Stimulated activated CD8-positive, alpha-beta memory T cell treated with anti-CD3 and anti-CD28 coated beads, Interleukin-7, amount 100 ng/mL, for 48 hours (primary cell): ENCODE measurements at places on chromosomes 5 and 9.

- no peak for DNase-seq
These were observed 15.1 kb downstream of the SLC22A5 start for GRCh38 chr5:132384506-132385050.

DNA sequence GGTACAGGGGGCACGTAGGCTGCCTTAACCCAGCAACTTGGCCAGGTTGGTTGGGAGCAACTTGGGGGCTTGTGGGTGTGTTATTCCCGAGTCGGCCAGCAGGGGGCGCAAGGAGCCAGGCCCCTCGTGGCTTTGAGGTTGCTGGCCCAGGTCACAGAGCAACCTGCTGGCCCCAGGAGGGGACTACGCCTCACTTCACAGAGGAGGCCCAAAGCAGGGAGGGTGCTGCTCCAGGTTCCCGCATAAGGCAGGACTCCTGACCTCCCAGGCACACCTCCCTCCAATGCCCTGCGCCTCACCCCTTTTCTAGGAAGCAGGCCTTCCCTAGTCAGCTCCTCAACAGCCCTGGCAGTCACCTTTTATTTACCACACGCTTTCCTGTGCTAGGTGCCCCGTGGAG lies 18.1 kb downstream of the KYAT1 start:
- DNase-seq: peak; percentile 56

DNA sequence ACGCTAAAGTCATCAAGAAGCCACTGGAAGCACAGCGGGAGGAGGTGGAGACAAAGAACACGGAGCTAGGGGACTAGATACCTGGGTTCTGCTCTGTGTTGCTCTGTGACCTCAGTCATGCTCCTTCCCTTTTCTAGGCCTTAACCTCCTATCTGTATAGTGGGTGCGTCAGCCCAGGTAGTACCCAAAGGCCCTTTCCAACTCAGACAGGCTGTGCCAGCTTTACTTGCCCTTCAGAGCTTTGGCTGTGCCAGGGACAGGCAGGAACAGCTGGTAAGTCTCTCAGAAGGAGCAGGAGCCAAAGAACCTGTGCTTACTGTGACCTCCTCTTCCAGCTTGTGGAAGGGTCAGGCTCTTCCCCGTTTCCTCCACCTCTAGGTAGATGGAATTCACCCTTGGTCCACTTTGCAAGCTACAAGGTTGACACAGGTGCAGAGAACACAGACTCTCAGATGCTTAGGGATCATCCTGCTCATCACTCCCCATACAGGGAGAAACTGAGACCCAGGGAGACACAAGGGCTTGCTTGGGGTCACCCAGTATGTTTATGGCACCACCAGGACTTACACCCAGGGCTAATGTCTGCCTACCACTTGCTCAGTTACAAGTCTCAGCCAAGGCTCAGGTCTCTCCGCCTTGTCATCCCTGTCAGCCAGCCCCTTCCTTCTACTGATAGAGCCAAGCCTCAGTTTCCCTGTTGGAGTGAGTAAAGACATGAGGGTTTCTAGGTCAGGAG lies 1.7 kb downstream of the CCDC69 start:
- no peak for DNase-seq

GRCh38 chr9:118426772-118427171 lies 722.6 kb downstream of the TLR4 start:
- DNase-seq: no peak

DNA sequence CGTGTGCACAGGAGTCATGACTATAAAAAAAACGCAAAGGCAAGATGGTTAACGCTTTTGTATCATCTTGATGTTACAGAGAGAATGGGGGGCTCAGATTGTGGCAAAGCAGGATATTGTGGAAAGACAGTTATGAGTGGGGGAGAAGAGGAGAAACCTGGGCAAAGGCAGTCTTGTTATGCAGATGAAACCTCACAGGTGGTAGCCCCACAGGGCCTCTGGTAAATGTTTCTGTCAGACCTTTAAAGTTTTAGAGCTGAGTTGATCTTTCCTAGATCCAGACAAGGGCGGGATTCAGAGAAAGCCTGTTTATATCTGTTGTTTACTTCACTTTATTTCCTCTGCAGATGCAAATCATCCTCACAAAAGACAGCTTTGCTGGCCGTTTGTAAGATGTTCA lies 55.2 kb downstream of the C9orf85 start:
- no peak for DNase-seq

DNA sequence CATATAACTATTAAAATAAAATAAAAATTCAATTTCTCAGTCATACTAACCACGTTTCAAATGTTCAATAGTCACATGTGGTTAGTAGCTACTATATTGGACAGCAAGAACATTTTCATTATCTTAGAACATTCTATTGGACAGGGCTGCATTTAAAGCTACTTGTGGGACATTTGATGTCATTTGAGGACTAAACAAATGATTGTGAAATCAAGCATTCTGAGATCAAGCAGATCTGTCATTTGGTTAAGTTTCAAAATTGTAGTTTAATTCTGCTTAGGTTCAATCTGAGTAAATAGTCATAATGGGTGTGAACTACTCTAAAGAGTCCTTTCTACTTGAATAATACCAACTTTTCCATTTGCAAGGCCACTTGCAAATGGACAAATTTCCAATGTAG lies 226.9 kb upstream of the C9orf72 start:
- DNase-seq: no peak

- DNase-seq: no peak
These were observed 109.1 kb downstream of the TMEM161B start for GRCh38 chr5:88159591-88159990.

GRCh38 chr5:73565969-73566547 lies 515 bp downstream of the UTP15 start:
- DNase-seq: no peak

GRCh38 chr5:6704361-6704851 lies 8.8 kb upstream of the TENT4A start:
- no peak for DNase-seq

- no peak for DNase-seq
These were observed 1215.0 kb upstream of the CDH9 start for GRCh38 chr5:28253431-28253830.
